GM06990 (cell line): ENCODE measurements at places on chromosomes 5 and 9.
A peak's percentile ranks its signal among the peaks of the same experiment; 100 is the strongest.

GRCh38 chr9:70924895-70925547 is 196.4 kb downstream of the TRPM3 start:
- DNase-seq: peak; percentile 10

DNA sequence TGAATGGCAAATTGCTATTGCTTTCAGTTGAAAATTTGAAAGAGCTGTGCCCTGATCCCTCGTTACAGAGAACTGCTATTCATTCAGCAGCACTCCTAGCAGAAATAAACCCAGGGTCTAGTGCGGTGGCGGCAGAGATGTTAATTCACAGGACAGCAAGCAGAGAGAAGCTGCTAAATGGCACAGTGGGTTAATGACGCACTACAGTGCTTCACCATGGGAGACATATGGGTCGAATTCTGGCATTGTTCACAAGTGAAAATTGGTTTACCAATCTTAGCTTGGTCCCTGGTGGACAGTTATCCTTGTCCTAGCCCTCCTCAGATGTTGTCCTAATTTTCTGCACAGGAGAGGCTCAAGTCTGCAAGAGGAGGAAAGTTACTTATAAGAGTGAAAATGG is 807.4 kb downstream of the TLE1 start:
- DNase-seq: no peak

- no peak for DNase-seq
Measured at GRCh38 chr5:105836268-105836667, 1834.5 kb downstream of the EFNA5 start.

GRCh38 chr9:96554326-96554725 is 65.3 kb downstream of the CDC14B start:
- no peak for DNase-seq

DNA sequence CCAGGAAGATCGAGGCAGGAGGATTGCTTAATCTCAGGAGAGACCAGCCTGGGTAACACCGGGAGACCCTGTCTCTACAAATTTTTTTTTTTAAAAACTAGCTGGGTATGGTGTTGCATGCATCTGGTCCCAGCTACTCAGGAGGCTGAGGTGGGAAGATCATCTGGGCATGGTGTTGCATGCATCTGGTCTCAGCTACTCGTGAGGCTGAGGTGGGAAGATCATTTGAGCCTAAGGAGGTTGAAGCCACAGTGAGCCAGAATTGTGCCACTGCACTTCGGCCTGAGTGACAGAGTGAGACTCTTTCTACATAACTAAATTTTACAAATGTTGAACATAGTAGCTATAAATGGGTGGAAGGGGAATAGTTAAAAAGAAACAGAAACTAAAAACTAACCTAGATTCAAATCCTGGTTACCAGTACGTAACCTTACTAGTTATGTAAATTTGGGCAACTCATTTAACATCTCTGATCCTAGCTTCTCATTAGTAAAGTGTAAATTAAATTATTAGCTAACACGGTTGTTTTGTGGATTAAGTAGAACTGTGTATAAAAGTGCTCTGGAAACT is 41.7 kb downstream of the TMEM161B start:
- no peak for DNase-seq

- no peak for DNase-seq
Measured at GRCh38 chr9:32755730-32756129, 27.6 kb upstream of the TMEM215 start.

GRCh38 chr9:82600536-82601292 is 462.2 kb downstream of the RASEF start:
- no peak for DNase-seq

DNA sequence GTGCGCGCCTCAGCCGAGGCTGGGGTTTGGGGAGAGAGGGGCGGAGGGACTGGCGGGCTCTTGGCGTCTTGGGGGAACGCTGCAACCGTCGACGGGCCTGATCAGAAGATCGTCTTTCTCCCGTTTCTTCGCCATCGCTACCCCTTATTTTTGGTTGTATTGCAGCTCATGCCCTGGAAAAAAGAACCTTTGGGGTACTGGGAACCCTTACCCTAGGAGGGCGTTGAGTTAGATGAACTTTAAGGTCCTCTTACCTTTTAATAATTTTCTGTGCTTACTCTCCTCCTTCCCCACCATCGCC is 719 bp downstream of the PAIP2 start:
- no peak for DNase-seq

- no peak for DNase-seq
Measured at GRCh38 chr9:128636024-128636390, 20.6 kb downstream of the DYNC2I2 start.

GRCh38 chr9:132791699-132792240 is 86.3 kb downstream of the AK8 start:
- no peak for DNase-seq

- DNase-seq: no peak
Measured at GRCh38 chr9:137493364-137494103, 34.4 kb upstream of the NSMF start.

DNA sequence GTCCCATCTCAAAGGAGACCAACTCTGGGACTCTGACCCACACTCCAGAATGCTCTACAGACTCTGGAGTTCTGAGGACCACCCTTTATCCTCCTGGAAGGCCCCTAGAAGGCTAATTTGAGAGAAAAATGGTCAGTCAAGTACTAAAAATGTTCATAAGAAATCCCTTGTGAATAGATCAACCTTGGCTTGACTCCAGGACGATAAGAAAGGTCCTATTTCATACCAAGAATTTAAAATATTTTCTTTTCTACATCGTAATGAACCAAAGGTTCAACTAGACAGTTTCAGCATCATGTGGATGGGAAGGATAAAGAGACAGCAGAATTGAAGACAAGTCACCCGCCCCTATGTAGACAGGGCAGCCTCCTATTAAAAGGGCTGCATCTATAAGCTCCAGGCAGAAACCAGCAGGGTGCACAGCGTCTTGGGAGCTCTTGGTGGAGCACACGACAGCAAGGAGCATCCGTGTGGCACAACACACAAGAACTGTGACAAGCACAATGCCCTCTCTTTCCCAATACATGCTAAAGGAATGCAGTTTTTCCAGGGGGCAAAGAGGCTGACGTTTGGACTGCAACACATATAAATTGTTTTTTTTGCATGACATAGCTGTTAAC is 38.3 kb downstream of the RASEF start:
- DNase-seq: no peak

GRCh38 chr9:135910216-135910615 is 2.9 kb upstream of the CAMSAP1 start:
- DNase-seq: no peak

DNA sequence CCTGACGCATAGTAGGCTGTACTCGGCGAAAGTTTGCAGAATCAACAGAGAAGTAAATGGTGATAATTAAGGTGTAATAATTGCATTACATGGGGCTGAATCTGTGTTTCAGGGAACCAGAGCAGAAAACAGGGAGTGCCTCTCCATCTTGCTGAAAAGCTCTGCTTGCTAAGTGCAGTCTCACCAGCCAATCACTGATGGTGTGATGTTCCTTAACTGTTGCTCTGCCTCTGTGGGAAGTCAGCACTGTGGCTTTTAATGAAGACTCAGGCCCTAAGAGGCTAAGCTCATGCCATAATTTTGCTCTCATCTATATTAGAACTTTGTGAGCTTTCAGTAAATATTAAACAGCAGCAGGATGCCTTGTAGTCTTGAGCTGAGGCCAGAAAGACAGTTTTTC is 4.5 kb downstream of the PHF24 start:
- no peak for DNase-seq

DNA sequence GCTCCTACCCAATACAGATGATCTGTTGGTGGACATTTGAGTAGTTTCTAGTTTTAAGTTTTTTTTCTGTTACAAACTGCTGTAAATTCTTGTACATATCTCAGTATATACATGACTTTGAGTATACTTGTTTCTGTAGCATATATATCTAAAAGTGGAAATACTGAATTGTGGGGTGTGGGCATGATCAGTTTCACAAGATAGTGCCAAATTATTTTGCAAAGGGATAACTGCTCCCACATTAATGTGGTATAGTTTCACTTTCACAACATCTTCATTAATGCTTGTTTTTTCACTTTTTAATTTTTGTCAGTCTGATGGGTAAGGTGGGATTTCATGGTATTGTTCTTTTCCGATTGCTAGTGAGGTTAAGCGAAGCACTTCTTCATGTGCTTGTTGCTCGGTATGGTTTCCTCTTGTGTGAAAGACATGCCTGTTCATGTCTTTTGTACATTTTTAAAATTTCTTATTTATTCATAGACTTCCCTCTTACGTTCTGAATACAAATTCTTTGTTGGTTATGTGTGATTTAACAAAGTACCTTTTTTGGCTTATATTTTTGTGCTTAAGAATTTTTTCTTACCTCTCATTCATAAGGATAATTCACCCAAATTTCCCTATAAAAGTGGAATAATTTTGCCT is 103.5 kb downstream of the CDC42SE2 start:
- DNase-seq: no peak

DNA sequence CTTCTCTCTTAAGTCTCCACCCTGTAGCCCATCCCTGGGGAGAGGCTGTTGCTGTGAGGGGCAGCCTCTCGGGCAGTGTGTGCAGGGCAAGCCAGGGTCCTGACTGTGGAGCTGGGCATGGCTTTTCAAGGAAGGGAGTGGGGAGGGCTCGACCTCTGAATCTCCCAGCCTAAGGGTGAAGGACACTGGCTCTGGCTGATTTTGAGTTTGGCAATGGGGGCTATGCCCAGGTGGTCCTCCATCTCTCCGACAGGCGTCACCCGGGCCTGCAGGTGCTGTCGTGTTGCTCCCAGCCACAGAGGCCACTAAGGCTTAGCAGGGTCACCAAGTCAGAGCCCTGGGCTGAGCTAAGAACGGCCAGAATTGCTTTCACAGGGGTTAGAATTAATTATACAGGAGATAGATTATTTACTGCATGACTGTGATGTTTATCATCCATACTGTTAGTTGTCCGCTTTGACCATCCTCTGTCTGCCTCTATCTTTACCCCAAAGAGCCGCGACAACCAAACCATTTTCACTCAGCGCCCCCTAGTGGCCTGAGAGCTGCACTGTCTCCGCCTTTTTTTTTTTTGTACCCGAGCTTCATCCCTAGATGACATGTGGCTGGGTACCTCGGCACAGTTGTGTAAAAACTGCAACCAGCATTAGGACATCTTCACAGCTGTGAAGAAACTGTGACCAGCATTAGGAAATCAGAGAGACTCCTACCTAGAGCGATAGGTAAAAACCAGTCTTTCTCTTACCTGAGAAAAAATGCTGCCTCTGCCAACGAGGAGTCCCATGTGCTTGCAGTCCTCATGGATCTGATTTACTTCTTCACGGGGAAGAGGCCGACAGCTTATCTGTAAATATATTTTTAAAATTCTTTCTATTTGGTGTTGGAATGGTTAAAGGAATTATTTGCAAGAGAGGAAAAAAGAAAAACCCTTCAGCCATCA is 44.5 kb downstream of the AGXT2 start:
- peak; percentile 6 for DNase-seq

- no peak for DNase-seq
Measured at GRCh38 chr9:129806061-129806460, 3.1 kb downstream of the TOR1B start.

DNA sequence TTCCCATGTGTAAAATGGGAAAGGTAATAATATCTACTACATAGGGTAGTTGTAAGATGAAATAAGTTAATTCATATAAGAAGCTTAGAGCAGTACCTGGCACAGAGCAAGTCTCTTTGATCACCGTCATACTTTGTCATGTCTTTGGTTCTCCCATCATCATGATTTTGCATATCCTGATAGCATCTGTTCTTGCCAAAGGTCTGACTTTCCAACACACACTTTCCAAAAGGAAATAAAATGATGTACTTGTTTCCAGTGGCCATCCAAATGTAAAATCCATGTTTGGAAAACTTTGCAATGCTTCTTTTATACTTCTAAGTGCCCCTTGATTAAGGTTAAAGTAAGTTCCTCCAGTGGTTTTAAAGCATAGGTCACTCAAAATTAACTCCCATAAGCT is 266.9 kb upstream of the PTGER4 start:
- no peak for DNase-seq

GRCh38 chr5:32030222-32030621 is 143.9 kb downstream of the GOLPH3 start:
- DNase-seq: no peak

DNA sequence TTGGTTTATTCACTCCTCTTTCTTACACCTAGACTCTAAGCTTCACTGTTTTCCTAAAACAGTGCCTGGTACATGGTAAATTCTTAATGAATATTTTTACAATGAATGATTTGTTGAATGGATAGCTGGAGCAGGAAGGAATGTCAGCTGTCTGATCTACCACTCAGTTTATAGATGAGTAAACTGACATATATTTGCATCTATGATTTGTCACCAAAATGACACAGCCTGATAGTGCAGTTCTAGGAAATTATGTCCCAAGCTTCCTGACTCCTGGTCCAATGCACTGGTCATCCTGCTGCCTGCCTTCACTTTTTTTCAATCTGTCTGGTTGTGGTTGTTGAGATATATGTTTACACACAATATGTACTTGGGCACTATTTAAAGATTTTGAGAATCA is 651.7 kb upstream of the WWC1 start:
- DNase-seq: no peak

DNA sequence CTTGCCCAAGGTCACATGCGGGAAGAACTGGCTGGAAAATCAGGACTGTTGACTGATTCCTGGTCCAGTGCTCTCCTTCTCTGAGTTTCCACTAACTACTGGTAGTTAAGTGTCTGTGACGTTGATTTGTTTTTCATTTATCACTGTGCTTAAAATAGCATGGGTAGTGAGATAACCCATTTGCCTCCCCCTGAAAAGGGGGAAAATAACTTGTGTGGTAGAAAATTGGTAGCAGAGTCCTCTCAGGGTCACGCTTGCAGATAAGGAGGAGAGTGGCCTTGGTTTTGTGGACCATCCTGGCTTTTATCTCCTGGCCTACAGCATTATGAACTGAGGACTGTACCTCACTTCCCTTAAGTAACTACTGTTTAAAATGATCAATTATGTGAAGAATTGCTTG is 10.9 kb downstream of the FUBP3 start:
- no peak for DNase-seq

DNA sequence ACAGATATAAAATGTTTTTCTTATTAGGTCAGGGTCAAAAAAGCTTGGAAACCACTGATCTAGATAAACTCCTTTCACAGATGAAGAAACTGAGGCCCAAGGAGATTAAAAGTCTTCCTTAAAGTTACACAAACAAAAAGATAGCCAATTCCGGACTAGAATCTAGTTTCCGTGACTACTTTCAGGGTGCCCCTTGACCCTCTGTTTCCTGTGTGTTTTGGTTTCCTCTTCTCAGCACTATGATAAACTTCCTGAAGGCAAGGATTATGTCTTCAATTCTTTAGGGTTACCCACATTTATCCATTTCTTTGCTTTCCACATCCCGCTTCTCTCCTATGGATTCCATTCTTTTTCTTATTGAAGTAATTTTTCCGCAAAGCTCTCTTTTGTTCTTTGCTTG is 83.1 kb downstream of the ADAMTS12 start:
- no peak for DNase-seq

GRCh38 chr9:74513221-74513620 is 16.1 kb downstream of the RORB start:
- no peak for DNase-seq
